AG20443 (cell line): ENCODE measurements at places on chromosomes 3 and 15.
A peak's percentile ranks its signal among the peaks of the same experiment; 100 is the strongest.

DNA sequence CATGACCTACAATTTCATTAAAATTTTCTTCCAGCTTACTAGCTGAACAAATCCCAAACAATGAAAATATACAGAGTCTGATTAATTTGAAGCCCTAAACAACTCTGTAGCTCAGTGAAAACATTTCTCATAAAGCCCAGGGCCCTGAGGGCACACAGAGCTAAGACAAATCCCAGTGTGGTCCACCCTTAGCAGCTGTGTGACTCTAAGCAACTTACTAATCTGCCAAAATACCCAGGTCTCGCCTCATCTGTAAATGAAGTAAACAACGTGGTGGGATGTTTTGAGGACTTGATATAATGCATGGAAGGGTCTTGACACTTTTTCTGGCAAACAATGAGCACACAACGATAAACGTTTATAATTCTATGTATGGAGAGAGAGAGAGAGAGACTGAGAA lies 158.4 kb downstream of the FHIT start:
- DNase-seq, result no peak

- no peak for DNase-seq
Measured at GRCh38 chr3:56919137-56919796, 117.5 kb upstream of the ARHGEF3 start.

DNA sequence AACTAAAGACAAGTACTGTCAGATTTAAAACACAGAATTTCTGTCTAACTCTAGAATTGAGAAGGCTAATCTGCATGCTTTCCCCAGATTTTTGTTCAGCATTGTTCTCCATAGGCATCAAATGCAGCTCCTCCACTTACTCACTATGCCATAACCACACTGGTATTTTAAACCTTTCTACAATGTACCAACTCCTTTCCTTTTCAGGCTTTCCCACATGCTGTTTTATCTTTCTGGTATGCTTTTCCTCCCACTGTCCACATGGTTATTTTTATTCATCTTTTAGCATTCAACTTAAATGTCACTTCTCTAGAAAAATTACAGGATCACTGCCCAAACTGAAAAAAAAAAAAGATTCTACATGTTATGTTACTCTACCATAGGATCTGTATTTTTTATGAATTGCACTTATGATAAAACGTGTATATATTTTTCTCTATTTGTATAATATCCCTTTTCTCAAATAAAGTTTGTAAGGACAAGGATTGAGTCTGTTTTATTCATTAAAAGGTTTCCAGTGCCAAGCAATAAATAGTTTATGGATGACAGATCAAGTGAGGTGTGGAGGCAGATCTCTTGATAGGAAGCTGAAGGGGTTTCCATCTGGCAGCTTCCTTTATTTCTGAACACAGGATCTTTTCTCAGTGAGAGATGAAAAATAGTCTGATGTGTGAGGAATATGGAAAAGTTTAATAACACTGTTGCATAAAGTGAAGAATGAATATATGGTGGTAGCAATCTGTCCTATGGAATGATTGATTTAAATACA lies 1064.5 kb downstream of the ZPLD1 start:
- DNase-seq, result peak; percentile 23

- DNase-seq, result no peak
Measured at GRCh38 chr3:185366913-185367312, 4.0 kb downstream of the MAP3K13 start.

DNA sequence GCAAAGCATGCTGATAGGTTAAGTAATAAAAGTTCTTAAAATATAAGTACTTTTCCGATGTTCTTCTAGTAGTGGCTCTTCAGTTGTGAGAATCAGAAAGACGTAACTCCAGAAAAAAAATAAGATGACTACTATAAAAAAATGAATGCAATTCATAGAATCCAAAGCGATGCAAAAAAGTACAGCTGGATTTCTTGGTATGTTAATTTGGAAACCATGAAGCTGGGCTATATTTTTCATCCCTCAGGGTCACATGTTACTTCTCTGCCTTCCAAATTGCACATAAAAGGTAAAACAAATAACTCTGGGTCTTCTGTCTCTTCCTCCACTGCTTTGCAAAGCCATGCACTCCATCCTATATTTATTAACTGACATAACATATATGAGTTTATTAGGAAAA lies 843.9 kb upstream of the DPPA4 start:
- no peak for DNase-seq
